ENCODE measurements at places on chromosomes 16 and 17. TPM values are rescaled to one million over a fixed set of nuclear protein-coding genes. Genes with fewer than 3 reads are reported as not detected.

Gene GCGR
- 9.6 TPM for polyA plus RNA-seq

Gene TELO2
- polyA plus RNA-seq: 44.1 TPM

DNA sequence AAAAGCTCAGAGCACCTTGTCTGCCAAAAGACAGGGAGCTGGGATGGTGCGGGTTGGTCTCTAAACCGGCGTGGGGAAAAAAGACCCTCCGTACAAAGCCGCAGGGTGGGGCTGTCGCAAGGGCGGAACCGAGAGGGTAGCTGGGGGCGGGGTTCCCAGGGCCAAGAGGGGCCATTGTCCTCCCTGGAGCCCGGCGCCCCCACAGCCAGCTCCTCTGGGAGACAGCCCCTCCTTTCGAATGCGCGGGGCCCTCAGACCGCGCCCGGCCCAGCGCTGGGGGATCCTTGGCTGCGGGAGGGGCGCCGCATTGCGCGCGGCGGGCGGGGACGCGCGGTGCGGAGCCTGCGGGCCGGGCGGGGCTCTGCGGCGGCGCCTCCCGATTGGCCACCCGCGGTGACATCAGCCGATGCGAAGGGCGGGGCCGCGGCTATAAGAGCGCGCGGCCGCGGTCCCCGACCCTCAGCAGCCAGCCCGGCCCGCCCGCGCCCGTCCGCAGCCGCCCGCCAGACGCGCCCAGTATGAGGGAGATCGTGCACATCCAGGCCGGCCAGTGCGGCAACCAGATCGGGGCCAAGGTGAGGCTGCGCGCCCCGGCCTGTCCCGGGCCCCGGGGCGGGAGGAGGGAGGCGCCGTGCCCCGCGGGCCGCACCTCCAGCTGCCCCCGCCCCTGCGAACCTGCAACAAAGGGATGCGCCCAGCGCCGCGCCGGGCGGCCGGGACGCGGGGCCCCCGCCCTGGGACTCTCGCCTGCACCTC lies at the start of gene TUBB3:
Gene TUBB3, plus strand, starts transcription at position 459 of the 756 bp plus-strand sequence. Its CDS starts 60 bp downstream, at position 519.
- DNase-seq: no peak

DNA sequence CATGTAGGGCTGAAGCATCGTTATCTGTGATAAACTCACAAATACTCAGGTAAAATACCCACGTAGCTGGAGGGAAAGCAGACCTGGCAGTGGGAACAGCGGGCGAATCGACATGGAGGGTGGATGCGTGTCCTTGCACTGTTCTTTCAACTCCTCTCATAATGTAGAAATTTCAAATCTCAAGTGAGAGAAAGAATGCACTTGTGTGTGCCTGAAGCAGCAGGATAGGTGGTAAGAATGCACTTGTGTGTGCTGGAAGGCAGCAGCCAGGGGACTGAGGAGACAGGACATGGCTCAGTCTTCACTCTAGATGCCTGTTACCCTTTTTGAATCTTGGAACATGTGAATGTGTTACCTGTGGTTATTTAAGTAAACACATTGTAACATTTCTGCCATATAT lies 10.4 kb downstream of the IFT140 start:
- no peak for DNase-seq

Measured in left renal cortex interstitium (tissue), 4 donors.